ENCODE measurements at places on chromosomes 6 and 20.
A peak's percentile ranks its signal among the peaks of the same experiment; 100 is the strongest.

DNA sequence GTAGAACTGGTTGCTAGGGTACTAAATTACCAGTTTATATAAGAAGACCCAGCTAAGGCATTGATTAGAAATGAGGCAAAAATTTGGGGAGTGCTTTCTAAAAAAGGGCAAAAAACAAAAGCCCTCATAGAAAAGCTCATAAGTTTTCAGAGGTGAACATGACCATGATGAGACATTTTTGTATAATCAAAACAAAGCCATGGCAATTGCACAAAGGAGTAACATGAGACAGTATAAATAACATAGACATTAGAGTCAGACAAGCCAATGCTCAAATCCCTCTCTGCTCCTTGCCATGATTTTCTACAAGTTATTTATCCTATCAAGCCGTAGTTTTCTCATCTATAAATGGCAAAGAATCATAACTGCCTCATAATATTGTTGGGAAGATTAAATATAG lies 112.2 kb upstream of the ADTRP start:
- DNase-seq = no peak

- no peak for DNase-seq
Measured at GRCh38 chr20:63561624-63562396, 7.9 kb downstream of the FNDC11 start.

GRCh38 chr6:62371453-62372210 lies 85.6 kb upstream of the KHDRBS2 start:
- no peak for DNase-seq

- DNase-seq = no peak
Measured at GRCh38 chr20:24828992-24829648, 119.9 kb upstream of the CST7 start.

DNA sequence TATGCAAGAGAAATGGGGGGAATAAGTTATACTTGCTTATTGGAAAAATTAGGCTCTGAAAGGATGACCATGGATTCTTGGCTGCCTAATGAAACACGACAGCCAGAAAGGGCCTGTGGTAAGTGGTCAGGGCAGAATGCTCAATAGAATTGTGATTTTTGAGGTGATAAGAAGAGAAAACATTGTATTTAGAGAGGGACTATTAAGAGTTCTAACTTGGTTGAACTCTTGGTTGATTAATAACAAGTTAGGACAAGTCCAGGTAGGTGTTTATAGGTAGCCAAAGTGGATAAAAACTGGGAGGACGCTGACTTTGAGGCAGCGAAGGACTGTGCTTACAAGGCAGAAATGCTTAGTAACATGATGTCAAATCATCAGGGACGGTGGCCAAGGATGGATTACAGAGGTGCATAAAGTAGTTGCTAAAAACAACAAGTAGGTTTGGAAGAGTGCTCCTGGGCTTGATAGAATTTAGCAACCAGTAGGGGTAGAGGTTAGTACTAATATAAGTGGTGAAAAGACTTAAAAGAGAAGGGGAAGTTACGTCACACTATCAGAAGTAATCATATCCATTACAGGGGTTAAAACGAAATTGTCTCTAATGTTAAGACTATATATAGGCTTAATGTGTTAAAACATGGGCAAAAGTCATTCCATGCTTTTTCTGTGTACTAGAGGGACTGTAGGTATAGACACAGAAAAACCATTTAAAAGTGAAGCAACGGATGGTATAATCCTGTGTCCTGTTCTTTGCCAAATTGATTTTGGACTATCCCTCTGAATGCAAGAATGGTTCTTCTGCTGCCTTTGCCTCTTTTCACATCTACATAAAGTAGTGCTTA lies 98.6 kb downstream of the EYA4 start:
- no peak for DNase-seq

- no peak for DNase-seq
Measured at GRCh38 chr6:145020114-145020513, 715.2 kb downstream of the EPM2A start.

DNA sequence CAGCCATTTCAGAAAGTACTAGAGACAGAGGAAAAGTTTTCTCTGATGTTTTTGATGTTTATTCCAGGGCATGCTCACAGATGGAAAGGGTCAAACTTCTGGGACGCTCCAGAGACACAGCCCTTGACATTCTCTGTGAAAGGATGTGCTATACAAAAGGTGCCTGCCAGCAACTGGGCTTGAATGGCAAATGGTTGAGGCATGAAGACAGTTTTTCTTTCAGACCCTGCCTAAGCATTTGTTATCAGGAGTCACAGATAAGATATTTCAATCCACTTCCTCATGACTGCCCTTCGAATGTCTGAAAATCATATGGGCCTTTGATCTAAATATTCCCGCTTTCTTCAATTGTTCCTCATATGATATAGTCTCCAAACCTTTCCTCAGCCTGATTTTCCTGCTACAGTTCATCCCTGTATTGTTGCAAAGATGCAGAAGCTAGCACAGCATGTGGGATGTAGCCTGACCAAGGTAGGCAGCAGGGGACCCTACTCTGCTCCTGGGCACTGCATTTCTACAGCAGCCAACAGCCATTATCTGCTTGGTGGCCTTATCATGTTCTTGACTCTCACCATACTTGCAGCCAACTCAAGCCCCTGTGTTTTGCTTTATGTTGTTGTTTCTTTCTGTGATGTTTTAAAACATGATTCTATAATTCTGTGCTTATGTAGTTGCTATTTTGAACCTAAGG lies 14.6 kb upstream of the TXLNB start:
- no peak for DNase-seq

- DNase-seq = no peak
Measured at GRCh38 chr6:92469186-92469828, 950.1 kb downstream of the EPHA7 start.

- DNase-seq = no peak
Measured at GRCh38 chr6:75204959-75205775, 686 bp downstream of the COL12A1 start.

DNA sequence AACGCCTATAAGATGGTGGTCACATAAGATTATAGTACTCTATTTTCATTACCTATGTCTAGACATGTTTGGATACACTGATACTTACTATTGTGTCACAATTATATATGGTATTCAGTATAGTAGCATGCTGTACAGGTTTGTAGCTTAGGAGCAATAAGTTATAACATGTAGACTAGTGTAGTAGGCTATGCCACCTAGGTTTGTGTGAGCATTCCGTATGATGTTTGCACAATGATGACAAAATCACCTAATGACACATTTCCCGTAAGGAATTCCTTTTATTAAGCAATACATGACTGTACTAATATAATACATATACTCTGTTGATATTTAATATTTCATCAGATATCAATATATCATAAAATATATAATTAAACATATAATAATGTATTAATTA lies 540.7 kb downstream of the BMP2 start:
- DNase-seq = no peak

DNA sequence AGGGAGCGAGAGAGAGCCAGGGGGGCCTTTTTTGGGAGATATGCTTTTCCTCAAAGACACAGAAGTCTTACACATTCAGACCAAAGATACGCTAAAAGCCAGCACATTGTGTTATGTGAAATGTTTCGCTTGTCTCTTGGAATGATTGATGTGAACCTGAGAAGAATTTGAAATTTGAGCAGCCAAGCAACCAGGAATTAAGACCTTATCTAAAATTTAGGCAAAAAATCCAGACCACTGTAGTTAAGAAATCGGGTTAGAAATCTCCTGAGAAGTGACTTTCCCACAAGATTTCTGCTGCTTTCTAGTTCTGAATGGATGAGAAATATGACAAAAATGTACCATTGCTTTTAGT lies 223.2 kb upstream of the GMDS start:
- DNase-seq = no peak

- DNase-seq = no peak
Measured at GRCh38 chr6:24453921-24454320, 35.5 kb downstream of the GPLD1 start.

- no peak for DNase-seq
Measured at GRCh38 chr20:62123450-62124118, 1.3 kb downstream of the LSM14B start.

- DNase-seq = peak; percentile 17
Measured at GRCh38 chr6:6546318-6547109, 42.0 kb upstream of the LY86 start.

DNA sequence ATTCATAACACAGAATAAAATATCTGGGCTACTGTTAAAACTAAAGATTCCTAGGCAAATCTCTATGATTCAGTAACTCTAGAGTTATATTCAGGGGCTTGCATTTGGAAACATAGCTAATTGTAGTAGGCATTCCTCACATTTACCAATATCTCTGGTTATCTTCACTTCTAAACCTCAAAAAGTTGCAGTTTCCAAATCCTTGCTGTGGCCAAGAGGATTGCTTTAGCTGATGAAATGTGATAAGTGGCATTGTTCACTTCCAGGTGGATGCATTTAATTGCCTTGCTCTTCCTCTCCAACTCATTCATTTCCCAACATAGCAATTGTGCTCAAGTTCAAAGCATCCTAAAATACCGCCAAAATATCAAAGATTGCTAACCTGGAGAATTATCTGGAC lies 246.6 kb downstream of the GRIK2 start:
- DNase-seq = no peak

DNA sequence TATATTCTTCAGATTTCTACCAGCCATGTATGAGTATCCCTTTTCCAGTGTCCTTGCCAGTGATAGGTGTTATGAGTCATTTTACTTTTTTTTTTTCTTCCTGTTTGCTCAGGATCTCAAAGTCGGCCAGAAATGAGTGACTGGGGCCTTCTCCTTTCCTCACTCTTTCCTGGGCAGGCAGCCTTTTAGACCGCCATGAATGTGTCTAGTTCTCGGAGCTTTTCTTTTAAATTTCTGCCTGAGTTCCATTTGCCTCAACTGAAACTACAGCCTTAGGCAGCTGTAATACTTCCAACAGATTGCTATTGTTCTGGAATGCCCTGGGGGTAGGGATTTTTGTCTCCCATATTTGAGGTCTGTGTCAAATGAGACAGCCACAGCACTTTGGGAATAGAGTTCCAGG lies 83.7 kb downstream of the STXBP5 start:
- DNase-seq = no peak

DNA sequence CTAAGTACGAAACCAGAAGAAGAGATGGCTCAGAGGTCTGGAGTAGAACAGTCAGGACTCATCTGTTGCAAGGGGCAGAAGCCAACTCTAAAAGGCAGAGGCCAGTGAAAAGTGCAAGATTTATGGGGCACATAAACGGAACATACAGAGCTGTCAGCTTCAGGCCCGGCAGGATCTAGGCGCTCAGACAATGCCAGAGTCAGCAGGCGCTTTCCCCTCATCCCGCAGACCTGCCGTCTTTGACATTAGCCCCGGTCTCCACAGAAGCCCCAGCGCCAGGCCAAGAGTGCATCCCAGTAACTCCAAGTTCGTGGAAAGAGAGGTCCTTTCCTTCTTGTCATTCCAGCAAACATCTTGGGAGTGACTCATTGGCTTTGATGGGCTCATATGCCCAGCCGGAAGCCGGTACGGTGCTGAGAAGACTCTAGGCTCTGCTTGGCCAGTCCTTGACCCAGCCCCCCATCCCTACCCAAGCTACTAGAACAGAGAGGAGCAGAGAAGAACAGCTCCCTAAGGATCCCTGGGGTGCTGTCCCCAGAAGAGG lies 260.9 kb downstream of the TAF4 start:
- no peak for DNase-seq

GRCh38 chr20:358891-359555 lies 12.1 kb downstream of the NRSN2 start:
- DNase-seq = no peak

DNA sequence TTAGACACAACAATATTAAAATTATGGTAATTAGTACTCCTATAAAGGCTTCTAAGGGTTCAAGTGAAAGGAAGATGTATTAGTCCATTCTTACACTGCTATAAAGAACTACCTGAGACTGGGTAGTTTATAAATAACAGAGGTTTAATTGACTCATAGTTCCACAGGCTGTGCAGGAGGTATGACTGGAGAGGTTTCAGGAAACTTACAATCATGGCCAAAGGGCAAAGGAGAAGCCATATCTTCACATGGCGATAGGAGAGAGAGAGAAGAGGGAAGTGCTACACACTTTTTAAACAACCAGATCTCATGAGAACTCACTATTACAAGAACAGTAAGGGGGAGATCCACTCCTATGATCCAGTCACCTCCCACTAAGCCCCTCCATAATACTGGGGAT lies 52.9 kb downstream of the TINAG start:
- DNase-seq = no peak

DNA sequence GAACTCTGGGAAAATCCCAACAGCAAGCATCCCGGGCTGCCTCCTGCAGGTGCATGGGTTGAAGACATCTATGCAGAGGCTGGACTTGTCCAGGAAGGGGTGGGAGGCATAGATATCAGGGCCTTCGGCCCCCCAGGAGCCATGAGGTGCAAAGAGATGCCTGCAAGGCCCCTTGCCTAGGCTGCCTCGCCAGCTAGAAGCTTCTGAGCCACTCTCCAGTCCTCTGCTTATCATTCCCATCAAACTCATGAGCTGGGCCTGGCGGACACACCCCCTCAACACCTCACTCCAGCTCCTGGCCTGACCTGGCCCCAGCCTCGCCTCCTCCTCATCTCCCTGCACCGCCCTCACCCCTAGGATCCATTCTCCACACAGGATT lies 152.4 kb upstream of the PTPN1 start:
- DNase-seq = no peak

DNA sequence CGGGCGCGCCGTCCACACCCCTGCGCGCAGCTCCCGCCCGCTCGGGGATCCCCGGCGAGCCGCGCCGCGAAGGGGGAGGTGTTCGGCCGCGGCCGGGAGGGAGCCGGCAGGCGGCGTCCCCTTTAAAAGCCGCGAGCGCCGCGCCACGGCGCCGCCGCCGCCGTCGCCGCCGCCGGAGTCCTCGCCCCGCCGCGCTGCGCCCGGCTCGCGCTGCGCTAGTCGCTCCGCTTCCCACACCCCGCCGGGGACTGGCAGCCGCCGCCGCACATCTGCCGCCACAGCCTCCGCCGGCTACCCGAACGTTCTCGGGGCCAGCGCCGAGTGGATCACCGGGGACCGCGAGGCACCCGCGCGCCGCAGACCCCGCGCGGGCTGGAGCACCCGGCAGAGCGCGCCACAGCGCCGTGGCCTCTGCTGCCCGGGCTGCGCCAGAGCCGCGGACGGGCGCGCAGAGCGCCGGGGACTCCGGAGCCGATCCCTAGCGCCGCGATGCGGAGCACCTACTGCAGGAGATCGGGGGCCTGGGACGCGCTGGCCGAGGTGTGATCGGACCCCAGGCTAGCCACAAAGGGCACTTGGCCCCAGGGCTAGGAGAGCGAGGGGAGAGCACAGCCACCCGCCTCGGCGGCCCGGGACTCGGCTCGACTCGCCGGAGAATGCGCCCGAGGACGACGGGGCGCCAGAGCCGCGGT lies at the start of gene BMP2:
BMP2 (plus strand) TSS at position 151 of the 692 bp plus-strand sequence. CDS start 2,441 bp downstream, outside the sequence.
- DNase-seq = no peak

DNA sequence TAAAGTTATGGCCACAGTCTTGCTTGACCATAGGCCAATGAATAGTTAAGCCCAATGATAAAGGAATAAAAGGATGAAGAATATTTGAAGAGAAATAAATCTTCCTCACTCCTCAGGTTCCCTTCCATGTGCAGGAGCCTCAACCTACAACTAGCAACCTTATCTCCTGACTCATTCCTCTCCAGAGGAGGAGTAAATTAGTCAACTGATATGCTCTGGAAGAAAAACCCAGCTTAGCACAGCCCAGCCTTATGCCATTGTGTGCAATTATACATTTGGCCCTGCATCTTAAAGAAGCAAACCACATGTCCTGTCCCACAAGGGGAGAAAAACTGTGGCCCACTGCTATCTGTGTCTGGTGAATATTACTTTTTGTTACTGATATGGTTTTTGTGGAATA lies 82.1 kb downstream of the PHIP start:
- no peak for DNase-seq

- no peak for DNase-seq
Measured at GRCh38 chr6:37845026-37845911, 25.7 kb downstream of the ZFAND3 start.

- no peak for DNase-seq
Measured at GRCh38 chr20:63238514-63239125, 2.9 kb downstream of the BIRC7 start.
